ENCODE measurements at places on chromosomes 2 and 18. TPM values are rescaled to one million over a fixed set of nuclear protein-coding genes. Genes with fewer than 3 reads are reported as not detected.

- DNase-seq: no peak
- no peaks in the 10 kb centered on the region for H3K4me1 ChIP-seq
- no peaks in the 10 kb centered on the region for H3K36me3 ChIP-seq
- H3K4me3 ChIP-seq: no peak overlapping the region
- H3K27me3 ChIP-seq: no peaks in the 10 kb centered on the region
- H3K27ac ChIP-seq: no peak overlapping the region
Observed at GRCh38 chr2:226727251-226727650, 72.4 kb downstream of the IRS1 start.

DNA sequence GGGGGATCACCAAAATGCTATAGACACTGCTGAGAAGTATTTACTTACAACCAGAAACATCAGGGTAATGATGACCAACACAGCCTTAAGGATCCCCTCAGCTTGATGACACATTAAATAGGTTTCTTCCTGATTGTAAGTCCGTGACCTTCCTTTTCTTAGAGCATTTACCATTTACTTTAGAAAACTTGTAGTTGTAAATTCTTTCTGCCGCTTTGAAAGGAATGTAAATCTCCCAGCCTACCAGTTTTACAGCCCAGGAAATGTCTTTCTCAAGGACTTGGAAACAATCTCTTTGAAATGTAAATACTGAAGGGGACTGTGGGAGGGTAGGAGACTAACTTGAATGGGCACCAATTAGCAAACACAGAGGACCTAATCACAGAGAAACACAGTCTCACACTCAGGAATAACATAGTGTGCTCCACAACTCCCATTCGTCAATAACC lies 278.6 kb downstream of the DSC3 start:
- H3K27me3 ChIP-seq: no peaks in the 10 kb centered on the region
- no peak overlapping the region for H3K27ac ChIP-seq
- H3K4me1 ChIP-seq: no peaks in the 10 kb centered on the region
- no peak for DNase-seq
- no peaks in the 10 kb centered on the region for H3K36me3 ChIP-seq

GRCh38 chr2:188798159-188798558 lies 176.0 kb upstream of the COL3A1 start:
- no peaks in the 10 kb centered on the region for H3K4me1 ChIP-seq
- no peaks in the 10 kb centered on the region for H3K27me3 ChIP-seq
- H3K36me3 ChIP-seq: no peaks in the 10 kb centered on the region
- no peak overlapping the region for H3K27ac ChIP-seq
- no peak for DNase-seq

GRCh38 chr2:235206980-235207579 lies 255.3 kb downstream of the SH3BP4 start:
- no peaks in the 10 kb centered on the region for H3K36me3 ChIP-seq
- H3K4me3 ChIP-seq: no peak overlapping the region
- no peak for DNase-seq
- H3K27ac ChIP-seq: no peak overlapping the region
- no peaks in the 10 kb centered on the region for H3K27me3 ChIP-seq

DNA sequence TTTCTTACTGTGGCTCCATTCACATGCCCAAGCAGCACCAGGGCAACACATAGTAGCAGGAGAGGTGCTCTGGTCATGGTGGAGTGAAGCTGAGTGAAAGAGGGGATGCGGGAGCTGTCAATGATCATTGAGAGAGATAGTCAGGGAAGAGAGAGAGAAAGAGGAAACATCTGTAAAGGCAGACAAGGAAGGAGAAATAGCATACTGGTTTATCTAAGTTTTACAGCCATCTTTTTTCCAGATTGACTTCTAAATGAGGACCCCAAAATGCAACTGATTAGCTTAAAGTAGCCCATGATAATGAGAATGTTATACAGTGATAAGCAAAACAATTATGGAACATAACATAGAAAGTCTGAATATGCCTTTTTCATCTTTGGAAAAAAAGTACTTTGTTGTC lies at the start of gene C2orf66:
Gene C2orf66 (minus strand): TSS at position 96 of the 400 bp plus-strand sequence. CDS start 19 bp downstream, at position 77.
- no peak within 1 kb of the TSS for H3K27ac ChIP-seq
- H3K4me1 ChIP-seq: no peaks in the 10 kb centered on the region
- H3K4me3 ChIP-seq: no peak within 1 kb of the TSS
- DNase-seq: no peak
- no peaks in the 10 kb centered on the region for H3K36me3 ChIP-seq

DNA sequence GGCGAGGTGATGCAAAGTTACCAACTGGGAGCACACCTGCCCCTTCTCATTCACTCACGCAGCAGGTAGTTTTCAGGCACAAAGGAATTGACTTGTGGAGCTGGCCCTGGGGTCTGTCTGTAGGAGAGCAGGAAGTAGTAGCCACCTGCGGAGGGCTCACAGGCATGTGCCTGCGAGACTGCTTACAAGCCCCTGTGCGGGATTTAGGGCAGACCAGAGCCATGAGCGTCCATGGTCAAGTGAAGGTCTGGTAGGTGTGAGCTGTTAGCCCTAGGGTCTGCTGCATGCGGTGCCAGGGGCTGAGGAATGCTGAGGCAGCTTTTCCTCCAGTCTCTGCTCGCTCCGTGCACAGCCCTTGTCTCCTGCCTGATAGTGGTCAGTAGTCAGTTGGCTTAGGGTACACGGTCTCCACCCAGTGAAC lies 18.9 kb downstream of the INPP4A start:
- H3K27ac ChIP-seq: no peak overlapping the region
- DNase-seq: no peak
- H3K36me3 ChIP-seq: no peaks in the 10 kb centered on the region
- peaks cover 10% of the 10 kb centered on the region for H3K4me1 ChIP-seq
- H3K27me3 ChIP-seq: no peaks in the 10 kb centered on the region
- no peak overlapping the region for H3K4me3 ChIP-seq

Gene C2orf72
- not detected for total RNA-seq

Gene ITGB6
- 11.1 TPM for total RNA-seq

Gene AQP4
- 36.5 TPM for total RNA-seq

Gene ONECUT2
- 0.11 TPM for total RNA-seq

- no peak overlapping the region for H3K4me3 ChIP-seq
- H3K27me3 ChIP-seq: no peaks in the 10 kb centered on the region
- DNase-seq: peak; percentile 84
- H3K4me1 ChIP-seq: peaks cover 40% of the 10 kb centered on the region
Observed at GRCh38 chr18:48356151-48356745, 52.9 kb downstream of the ZBTB7C start.

- H3K36me3 ChIP-seq: no peaks in the 10 kb centered on the region
- peaks cover 32% of the 10 kb centered on the region for H3K4me1 ChIP-seq
- H3K27me3 ChIP-seq: no peaks in the 10 kb centered on the region
Observed at GRCh38 chr18:58970943-58971790, 106.5 kb downstream of the ZNF532 start.

Gene SIX3
- total RNA-seq: not detected

Gene CDH7
- not detected for total RNA-seq

Gene MYO1B
- total RNA-seq: 43.8 TPM

Gene CLEC4F
- 1.4 TPM for total RNA-seq

Gene RGPD3
- 0.67 TPM for total RNA-seq

- no peak for DNase-seq
- H3K27me3 ChIP-seq: no peaks in the 10 kb centered on the region
- H3K4me3 ChIP-seq: no peak overlapping the region
- H3K27ac ChIP-seq: peak overlapping the region; percentile 38
- peaks cover 35% of the 10 kb centered on the region for H3K4me1 ChIP-seq
- no peaks in the 10 kb centered on the region for H3K36me3 ChIP-seq
Observed at GRCh38 chr2:109355192-109355843, 226.3 kb downstream of the SH3RF3 start.

- H3K27ac ChIP-seq: no peak overlapping the region
- no peaks in the 10 kb centered on the region for H3K27me3 ChIP-seq
- H3K4me3 ChIP-seq: no peak overlapping the region
- no peaks in the 10 kb centered on the region for H3K36me3 ChIP-seq
- no peaks in the 10 kb centered on the region for H3K4me1 ChIP-seq
- no peak for DNase-seq
Observed at GRCh38 chr2:119940856-119941255, 72.0 kb upstream of the EPB41L5 start.

Gene UGT1A8
- not detected for total RNA-seq

GRCh38 chr2:167438206-167438605 lies 549.9 kb downstream of the XIRP2 start:
- no peaks in the 10 kb centered on the region for H3K4me1 ChIP-seq
- H3K4me3 ChIP-seq: no peak overlapping the region
- no peak for DNase-seq
- H3K36me3 ChIP-seq: no peaks in the 10 kb centered on the region

Measured in thyroid gland (tissue), 4 donors.